ENCODE measurements at places on chromosomes 7 and 10. TPM values are rescaled to one million over a fixed set of nuclear protein-coding genes. Genes with fewer than 3 reads are reported as not detected.

DNA sequence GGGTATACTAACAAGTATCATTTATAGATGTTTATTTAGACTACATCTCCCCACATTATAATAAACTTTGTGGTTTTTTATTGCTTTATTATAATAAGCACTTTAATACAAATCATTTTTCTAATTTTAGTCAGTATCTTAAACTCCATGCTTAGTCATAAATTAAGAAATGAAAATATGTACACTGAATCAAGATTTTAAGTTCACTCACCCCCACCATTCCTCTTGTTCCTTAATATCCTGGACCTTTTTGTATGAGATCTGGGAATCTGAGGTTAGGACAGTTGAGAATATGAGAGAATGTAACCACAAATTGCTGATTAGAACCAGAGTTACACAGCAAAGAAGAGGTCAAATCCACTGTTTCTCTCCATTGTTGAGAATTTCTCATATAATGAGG, 93.6 kb upstream of the WNT16 start:
- H3K4me1 ChIP-seq = no peaks in the 10 kb centered on the region
- DNase-seq = peak; percentile 12
- H3K27ac ChIP-seq = no peak overlapping the region
- H3K27me3 ChIP-seq = no peaks in the 10 kb centered on the region
- no peak overlapping the region for H3K4me3 ChIP-seq

GRCh38 chr10:124123156-124123555, 29.8 kb upstream of the CHST15 start:
- DNase-seq = no peak
- no peaks in the 10 kb centered on the region for H3K4me1 ChIP-seq
- no peak overlapping the region for H3K4me3 ChIP-seq
- H3K27me3 ChIP-seq = no peaks in the 10 kb centered on the region

Gene MYO1G
- under 0.01 TPM for total RNA-seq

DNA sequence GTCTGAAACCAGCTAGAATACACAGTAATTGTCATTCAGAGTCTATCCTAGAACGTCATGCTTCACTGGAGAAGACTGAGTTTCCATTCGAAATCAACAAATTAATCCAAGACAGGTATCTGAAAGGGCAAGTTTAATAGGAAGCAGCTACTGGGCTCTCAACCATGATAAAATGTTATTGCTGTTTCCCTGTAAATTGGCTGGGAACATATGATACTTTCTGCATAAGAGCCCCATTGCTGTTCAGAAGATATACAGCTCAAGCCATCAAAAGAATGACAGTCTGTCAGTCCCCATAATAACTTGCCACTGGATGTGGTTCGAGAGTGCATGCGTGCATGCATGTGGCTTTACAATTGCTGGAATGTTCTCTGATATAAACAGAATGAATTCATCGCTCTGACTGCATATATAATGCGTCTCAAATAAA, 129.0 kb downstream of the HIBADH start:
- peaks cover 11% of the 10 kb centered on the region for H3K4me1 ChIP-seq
- no peak overlapping the region for H3K27ac ChIP-seq
- DNase-seq = no peak
- no peak overlapping the region for H3K4me3 ChIP-seq
- H3K36me3 ChIP-seq = 0 out of 2 replicates have a peak, but pooled peaks cover under 1% of the 10 kb centered on the region

GRCh38 chr7:45216181-45216580, 58.6 kb downstream of the RAMP3 start:
- no peak overlapping the region for H3K4me3 ChIP-seq
- H3K36me3 ChIP-seq = no peaks in the 10 kb centered on the region
- H3K27me3 ChIP-seq = peaks cover 32% of the 10 kb centered on the region
- no peak for DNase-seq
- no peak overlapping the region for H3K27ac ChIP-seq

Gene SKIDA1
- total RNA-seq = 0.56 TPM

- no peak overlapping the region for H3K27ac ChIP-seq
- H3K4me3 ChIP-seq = no peak overlapping the region
- H3K27me3 ChIP-seq = no peaks in the 10 kb centered on the region
Measured at GRCh38 chr10:115649217-115649616, 556.1 kb downstream of the ATRNL1 start.

Gene TAS2R38
- total RNA-seq = not detected

DNA sequence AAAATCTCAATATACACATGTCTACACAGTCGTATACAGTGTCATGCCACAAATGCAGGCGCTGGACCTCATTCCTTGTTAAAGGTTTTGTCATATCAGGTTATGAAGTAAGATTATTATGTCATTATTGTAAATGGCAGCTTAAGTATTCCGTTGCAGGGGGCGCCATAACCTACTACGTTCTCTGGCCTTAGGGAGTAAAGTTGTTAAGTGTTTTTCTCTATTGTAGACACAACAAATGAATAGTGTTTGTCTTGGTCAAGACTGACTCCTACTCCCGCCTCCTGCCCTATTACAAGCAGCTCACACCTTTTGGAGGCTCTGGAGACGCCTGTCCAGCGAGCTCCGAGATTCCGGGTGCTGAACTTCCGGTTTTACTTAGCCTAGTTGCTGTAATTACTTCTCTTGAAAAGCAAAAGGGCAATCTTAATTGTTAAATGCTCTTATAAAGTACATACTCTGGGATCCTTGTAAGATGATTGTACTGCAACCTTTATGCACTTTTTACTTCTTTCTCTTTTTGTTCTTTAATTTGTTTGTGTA, 994 bp downstream of the GATAD1 start:
- peak; percentile 46 for DNase-seq
- peak overlapping the region; percentile 94 for H3K4me3 ChIP-seq
- H3K27ac ChIP-seq = peak overlapping the region; percentile 44
- H3K36me3 ChIP-seq = peaks cover 12% of the 10 kb centered on the region
